ENCODE measurements at places on chromosomes 16 and 17. TPM values are rescaled to one million over a fixed set of nuclear protein-coding genes. Genes with fewer than 3 reads are reported as not detected.

- DNase-seq = peak; percentile 84
Observed at GRCh38 chr16:84643180-84643583, 5.1 kb upstream of the KLHL36 start.

DNA sequence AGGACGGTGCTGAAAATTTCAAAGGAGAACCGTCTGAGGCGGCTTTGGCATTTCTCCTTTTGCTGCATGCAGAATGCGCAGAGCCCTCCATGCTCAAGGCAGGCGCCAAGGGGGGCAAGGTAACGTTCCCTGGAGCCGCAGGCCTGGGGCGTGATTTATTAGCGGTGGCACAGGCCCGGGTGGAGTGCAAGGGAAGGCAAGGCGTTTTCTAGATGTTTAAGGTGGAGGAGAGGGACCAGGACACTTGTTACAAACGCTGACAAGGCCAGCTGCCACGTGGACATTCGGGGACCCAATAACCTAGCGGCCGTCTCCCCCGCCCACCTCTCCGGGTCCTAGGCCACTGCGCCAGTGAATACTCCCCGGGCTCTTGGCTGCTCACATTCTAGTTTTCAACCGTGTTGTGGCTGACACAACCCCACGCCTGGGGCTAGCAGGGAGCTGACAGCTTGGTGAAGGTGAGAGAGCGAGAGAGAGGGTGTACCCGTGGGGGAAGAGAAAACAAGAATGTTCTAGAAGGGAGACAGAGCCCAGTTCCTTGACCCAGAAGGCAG, 250.1 kb downstream of the C16orf95 start:
- DNase-seq = no peak

The MYH13 gene
- total RNA-seq = not detected

The TERB1 gene
- not detected for total RNA-seq

The TBC1D3 gene
- total RNA-seq = not detected
